ENCODE measurements at places on chromosomes 11 and 22.

DNA sequence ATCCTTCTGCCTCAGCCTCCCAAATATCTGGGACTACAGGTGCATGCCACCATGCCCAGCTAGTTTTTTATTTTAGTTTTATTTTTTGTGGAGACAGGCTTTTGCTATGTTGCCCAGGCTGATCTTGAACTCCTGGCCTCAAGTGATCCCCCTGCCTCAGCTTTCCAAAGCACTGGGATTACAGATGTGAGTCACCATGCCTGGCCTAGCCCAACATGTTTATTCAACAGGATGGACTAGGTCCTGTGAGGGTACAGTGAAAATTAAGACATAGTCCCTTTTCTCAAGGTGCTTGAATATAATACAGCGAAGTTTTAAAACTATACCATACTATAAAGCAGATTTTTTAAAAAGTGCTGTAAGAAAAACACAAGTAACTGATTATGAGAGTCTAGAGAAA is 45.2 kb upstream of the EED start:
- DNase-seq, result no peak

- DNase-seq, result no peak
These were observed 13.8 kb downstream of the SEC14L3 start for GRCh38 chr22:30457981-30458380.

GRCh38 chr11:61959114-61959513 is 8.3 kb downstream of the FTH1 start:
- no peak for DNase-seq

GRCh38 chr11:91421641-91422040 is 803.0 kb upstream of the FAT3 start:
- no peak for DNase-seq

DNA sequence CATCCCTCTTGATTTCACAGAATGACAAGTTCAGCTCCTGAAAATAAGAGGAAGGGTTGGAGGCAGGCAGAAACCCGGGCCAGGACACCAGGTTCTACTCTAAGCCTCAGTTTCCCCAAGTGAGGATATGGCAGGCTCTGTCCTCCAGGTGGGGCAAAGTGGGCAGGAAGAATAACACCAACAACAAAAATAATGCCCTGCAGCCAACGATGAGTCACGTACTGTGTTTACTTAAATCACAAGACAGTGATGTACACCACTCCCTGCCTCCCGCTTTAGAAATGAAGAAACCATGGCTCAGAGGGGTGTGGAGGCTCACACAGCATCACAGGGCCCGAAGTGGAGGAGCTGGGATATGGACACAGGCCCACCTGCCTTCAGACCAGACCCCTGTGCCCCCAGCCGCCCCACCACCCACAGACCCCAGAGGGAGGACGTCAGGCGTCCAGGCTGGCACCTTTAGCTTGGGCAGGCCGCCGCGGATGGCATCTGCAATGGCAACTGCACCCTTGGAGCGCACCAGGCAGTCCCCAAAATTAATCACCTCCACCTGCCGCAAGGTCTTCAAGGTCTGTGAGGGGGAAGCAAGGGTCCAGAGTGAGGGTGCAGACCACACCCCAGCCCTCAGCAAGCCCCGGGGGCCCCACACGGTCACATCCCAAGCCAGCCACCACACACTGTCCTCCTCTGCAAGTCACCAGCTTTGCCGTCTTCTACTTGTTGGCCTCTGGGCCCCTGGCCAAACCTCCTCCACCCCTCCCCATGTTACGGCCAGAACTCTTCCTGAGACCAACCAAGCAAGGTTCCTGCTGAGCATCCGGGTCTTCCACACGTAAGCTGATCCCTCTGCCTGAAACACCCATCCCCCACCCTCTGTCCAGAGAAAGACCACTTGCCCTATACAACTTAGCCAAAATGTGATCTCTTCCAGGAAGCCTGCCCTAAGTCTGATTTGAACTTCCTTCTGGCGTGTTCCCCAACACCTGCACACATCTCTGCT is 15.8 kb upstream of the CHADL start:
- DNase-seq, result no peak
